GM06990 (cell line): ENCODE measurements at places on chromosomes 1 and 21.

GRCh38 chr1:90317628-90318027 is 322.7 kb downstream of the ZNF326 start:
- DNase-seq = no peak

DNA sequence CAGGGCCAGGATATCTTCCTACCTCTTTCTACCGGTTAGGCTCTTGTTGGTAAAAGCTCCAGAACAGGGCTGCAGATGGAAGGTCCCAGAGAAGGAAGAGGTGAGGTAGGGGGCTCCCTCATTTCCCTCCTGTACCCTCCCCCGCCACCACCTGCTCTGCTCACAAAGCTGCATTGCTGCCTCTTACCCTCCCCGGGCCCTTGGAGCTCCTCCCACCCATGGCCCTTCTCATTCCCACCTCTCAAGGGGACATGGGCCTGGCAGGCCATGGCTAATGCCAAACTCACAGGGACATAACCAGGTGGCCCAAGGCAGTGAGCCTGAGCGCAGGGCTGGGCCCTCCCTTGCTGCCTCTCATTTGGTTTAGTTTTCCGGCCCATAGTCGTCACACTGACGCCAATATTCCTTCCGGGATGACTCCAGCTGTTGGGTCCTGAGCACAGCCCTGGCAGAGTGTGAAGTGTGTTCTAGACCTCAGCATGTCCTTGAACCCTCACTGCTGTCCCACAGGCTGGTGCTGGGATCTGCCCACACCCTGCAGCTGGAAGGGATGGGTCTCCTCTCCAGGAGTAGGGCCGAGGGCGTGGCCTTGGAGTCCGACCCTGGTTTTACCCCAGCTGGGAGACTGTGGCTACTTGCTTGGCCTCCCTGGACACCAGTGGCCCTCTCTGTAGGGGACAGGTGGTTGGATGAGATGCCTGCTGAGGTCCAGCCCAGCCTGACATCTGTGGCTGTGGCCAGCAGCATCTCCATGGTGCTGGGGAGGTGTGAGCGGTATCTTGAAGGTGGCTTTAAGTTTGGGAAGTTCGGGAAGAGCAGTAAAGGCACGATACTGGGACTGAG is 104.6 kb downstream of the ARHGEF10L start:
- no peak for DNase-seq

DNA sequence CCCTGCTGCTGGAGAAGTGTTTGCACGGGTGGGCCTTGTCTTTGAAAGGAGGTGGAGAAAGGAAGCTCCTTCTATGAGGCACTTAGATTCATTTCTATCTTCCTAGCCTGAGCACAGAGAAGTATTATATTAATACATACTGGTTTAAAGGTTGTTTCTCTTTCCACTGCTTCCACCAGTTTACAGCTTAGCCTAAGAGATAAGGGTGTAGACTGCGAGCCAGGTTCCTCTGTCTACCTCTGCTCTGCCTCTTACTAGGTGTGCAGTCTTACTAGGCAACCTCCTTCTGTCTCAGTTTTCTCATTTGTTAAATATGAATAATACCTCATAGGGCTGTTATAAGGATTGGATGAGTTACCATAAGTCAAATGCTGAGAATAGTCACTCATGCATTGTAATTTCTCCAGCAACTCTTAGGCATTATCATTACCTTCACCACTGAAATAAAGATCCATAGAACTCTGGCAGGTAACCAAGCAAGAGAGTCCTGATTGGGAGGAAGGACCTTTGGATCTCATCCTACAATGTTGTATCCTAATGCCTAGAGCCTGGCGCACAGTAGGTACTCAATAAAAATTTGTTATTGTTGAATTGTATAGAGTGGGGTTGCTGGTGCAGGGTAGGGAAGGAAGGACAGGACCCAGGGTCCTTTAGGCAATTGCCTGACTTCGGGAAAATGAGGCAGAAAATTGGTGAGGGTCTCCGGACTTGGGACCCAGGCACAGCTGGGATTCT is 95.1 kb downstream of the TBX19 start:
- DNase-seq = no peak

DNA sequence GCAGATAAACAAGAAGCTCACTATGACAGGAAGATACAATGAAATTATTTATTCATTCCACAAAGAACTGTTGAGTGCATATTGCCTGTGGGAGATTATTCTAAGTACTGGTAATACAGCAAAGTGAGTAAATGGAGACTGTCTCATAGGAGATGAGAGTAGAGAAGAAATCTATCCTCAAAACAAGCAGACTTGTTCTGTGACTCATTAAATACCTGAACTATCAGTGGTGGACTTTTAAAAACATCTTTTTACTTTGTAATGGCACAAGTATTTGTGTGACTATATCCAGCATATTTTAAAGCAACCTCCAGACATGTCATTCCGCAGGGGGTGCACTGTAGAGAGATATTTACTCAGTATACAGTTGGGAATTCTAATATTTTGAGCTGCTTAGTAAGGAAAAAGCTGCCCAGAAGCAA is 259.2 kb downstream of the FMN2 start:
- DNase-seq = no peak

GRCh38 chr1:221712776-221713431 is 29.0 kb downstream of the DUSP10 start:
- peak; percentile 58 for DNase-seq

GRCh38 chr1:42834803-42835202 is 11.6 kb upstream of the ZNF691 start:
- DNase-seq = no peak

DNA sequence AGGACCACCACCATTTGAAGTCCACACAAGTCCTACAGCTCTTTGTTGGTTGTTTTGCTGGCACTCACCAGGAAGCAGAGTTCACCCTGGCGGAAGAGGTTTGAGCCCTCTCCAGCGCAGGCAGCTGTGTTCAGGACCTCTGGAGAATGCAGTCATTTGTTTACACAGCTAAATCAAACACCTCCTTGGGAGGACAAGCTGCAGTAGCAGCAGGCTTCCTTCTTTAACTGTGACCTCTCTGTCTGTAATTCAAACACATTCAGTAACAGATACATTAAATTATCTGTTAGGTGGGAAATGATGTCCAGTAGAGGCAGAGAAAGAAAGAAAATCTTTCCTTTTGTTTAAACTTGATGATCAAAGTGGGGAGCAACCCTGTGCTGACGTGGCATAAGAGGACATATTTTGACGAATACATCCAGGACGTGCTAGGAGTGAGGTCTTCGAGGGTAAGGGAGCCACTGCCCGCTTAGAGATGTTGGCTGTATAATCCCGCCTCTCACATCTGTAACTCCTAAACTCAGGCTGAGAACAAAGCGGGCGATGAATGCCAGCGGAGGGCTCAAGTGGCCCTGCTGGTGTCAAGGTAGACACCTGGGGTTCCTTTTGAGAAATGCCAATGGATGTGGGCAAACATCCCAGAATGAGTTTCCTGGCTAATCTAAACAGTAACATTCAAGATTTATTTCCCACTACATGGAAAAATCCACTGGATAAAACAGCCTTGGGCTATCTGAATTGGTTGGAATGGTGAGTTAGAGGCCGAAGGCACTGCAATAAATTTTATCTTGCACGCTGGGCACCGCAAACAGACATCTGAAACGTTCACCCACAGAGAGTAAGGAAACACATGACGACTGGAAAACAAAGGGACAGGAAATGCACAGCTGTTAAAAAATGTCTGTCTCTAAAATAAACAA is 51.7 kb downstream of the ABCA4 start:
- DNase-seq = no peak

DNA sequence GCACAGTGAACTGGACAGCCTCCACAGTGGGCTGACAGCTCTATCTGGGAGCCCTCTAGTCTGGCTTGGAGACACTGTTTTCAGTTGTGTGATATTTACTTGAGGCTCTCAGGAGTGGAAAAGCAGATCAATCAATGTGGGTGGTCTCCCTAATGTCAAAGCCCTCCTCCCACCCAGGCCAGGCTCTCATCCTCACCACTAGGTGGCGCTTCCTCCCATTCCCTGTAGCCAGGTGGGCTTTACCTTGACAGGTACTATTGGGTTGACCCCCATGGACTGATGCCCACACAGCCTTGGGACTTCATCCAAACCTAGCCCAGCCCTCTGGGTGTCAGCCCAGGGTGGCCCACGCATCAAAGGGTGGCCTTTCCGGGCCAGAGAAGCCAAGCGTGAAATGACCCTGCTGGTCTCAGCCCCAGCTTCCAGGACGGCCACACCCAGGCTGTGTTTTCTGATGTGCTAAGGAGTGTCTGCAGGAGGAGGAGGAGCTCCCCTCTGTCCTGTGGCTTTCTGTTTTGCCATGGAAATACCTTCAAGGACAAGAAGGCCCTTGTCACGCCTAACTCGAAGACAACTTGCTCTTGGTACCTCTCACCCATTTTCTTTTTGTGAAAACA is 54.0 kb downstream of the CLIC6 start:
- DNase-seq = no peak

- DNase-seq = no peak
These were observed 36.5 kb downstream of the ZBTB17 start for GRCh38 chr1:15939181-15940109.

- DNase-seq = no peak
These were observed 16.8 kb downstream of the LGR6 start for GRCh38 chr1:202210385-202210784.

DNA sequence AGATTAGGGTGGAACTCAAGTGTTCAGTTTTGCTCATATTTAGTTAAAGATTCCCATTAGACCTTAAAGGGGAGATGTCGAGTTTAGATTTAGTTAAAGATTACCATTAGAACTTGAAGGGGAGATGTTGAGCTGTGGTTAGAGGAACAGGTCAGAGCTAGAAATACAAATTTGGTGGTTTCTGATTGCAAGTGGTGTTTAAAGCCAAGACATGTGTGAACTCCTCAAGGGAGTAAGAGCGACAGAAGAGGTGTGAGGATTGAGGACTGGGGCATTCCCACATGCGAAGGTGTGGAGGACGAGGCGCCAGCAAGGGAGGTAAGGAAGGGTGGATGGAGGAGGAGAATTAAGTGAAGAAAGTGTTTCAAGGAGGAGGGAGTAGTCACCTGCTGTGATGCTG is 168.6 kb downstream of the IER5 start:
- no peak for DNase-seq

GRCh38 chr1:151612501-151613281 is 841 bp downstream of the SNX27 start:
- no peak for DNase-seq

- DNase-seq = no peak
These were observed 8.1 kb downstream of the KAZN start for GRCh38 chr1:14606632-14607031.

DNA sequence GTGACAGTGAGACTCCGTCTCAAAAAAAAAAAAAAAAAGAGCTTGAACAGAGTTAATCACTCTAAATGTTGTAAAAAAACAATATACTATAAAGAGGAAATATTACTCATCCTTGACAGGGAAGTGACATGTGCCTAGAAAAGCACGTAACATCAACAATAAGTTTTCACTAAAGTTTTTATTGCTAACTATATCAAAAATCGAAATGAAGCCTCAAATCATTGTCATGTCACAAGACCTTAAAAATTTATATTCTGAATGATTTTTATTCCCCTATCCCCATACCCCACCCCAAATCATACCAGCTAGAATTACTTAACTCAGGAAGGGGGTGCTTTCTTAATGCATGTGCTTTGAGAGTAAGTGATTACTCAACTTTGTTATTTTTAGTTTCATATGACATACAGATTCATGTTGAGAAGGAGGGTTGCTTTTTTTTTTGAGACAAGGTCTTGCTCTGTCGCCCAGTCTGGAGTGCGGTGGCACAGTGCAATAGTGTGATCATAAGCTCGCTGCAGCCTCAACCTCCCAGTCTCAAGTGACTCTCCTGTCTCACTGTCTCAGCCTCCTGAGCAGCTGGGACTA is 53.6 kb upstream of the MUTYH start:
- peak; percentile 70 for DNase-seq

DNA sequence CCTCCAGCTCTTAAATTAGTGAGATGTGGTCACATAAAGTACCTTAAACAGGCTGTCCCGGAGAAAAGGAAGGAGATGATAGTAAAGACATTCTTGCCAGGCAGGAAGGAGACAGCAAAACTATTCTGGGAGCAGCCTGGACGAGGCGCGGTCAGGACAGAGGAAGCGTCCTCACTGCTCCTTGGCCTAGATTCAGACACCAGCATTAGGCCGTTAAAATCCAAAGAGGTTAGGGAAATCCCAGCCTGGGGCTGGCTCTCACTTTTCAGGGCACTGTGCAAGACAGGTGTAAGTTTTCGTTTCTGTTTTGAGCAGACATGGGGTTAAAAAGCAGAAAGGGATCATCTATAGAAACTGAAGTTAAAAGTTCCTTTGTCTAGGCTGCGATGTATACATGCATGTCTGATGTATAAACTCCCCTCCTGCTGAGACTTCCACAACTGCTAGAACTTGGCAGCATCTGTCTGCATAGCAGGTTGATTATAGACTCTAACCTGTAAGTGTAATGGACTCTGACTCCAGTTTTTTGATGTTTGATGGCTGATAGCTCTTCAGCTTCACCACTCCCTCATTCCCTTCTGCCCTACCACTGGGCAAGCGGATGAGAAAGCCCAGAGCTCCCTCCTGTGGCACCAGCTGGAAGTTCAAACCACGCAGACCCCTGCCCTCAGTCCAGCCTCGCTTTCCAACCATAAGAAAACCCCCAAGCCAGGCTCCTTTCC is 21.5 kb downstream of the STPG1 start:
- DNase-seq = peak; percentile 68

DNA sequence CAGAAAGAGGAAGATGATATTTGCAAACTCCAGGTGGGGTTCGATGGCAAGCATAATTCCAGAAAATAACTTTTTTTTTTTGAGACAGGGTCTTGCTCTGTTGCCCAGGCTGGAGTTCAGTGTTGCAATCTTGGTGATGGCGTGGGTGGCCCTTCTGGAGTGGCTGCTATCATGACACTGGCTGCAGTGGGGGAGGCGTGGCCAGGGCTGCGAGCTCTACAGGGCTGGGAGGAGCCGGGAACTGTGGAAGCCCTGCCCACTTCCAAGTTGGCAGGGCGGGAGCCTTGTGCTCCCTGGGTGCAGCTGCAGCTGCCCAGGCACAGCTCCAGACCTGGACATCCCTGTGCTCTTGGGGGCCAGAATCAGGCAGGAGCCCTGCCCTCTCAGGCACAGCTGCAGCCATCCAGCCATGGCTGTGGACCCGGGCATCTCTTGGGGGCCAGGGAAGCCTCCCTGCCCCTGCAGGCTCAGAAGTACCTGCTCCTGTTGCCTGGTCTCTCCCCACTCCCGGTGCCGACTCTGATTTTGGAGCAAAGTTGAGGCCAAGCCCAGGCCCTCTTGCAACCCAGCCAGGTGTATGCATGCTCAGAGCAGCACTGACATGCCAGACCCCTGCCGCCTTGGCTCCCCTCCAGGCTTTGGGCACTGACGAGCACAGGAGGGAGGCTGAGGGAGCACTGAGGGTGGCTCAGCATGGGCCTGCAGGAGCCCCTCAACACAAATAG is 7.2 kb upstream of the BCL10 start:
- DNase-seq = no peak

- DNase-seq = no peak
These were observed 7.7 kb downstream of the PRDM15 start for GRCh38 chr21:41871293-41872030.
